ENCODE measurements at places on chromosomes 7 and 10.

DNA sequence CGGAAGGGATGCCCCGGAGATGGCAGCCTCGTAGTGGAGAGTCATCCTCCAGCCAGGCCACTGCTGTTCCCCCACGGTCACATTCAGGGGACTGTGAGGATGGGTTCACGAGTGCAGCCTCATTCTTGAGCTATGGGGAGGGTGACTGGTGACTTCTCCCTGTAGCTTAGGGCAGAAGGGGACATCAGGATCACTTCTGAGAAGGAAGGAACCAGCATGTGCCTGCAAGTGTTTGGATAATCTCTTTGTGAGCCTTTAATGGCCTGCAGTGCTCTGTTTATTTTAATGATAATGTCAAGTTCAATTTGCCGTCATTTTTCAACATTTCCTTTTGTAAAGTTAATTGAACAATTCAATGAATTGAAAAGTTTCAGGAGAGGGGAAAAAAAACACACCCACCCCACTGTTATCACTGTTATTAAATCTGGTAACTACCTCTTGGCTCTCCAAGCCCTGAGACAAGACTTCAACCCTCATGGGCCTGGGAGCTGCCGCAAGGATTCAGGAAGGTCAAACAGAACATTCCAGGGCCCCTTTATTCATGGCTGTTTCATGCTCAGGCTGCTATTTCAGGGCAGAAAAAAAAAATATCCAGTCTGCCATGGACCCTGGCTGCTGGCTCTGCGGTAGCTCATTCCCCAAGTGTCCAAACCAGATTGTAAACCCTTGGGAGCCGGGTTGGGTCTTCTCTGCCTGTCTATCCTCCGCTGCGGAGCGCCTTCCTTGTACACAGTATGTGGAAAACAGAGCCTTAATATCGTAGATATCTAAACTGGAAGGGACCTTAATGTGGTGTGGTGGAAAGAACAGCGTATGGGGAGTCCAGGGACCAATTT, 100.4 kb downstream of the CDH23 start:
- DNase-seq = no peak

- no peak for DNase-seq
These were observed 258.5 kb upstream of the AOAH start for GRCh38 chr7:36982766-36983165.

- no peak for DNase-seq
These were observed 508.7 kb upstream of the SEMA3D start for GRCh38 chr7:85695533-85695932.

DNA sequence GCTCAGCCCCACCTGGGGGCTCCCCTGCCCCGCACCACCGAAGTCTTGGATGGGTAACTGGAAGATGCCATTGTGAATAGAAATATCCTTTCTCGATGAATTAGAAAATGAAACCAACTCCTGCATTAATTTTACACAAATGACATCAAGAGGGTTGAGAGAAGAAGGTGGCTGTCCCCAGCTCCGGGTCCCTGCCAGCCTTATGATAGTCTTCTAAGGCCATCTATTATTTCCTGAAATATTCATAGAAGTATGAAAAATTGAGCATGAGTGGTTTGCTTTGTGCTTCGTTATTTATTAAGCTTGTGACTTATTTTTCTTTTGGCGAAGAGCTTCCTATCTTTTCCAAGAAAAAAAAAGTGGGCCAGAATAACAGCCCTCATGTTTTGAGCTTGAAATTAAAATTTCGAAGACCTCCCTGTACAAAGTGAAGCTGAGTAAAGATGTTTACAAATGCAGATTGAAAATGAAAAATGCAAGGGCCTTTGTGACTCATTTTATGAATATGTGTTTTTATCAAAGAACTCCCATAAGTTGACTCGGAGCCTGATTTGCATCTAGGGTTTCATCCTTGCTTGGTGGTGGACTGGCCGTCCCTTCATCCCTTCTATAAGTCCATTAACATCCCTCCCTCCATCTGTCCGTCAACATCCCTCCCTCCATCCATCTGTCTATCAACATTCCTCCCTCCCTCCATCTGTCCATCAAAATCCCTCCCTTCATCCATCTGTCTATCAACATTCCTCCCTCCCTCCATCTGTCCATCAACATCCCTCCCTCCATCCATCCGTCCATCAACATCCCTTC, 20.5 kb upstream of the CFAP46 start:
- no peak for DNase-seq

GRCh38 chr10:623477-624311, 65.8 kb downstream of the DIP2C start:
- DNase-seq = no peak

DNA sequence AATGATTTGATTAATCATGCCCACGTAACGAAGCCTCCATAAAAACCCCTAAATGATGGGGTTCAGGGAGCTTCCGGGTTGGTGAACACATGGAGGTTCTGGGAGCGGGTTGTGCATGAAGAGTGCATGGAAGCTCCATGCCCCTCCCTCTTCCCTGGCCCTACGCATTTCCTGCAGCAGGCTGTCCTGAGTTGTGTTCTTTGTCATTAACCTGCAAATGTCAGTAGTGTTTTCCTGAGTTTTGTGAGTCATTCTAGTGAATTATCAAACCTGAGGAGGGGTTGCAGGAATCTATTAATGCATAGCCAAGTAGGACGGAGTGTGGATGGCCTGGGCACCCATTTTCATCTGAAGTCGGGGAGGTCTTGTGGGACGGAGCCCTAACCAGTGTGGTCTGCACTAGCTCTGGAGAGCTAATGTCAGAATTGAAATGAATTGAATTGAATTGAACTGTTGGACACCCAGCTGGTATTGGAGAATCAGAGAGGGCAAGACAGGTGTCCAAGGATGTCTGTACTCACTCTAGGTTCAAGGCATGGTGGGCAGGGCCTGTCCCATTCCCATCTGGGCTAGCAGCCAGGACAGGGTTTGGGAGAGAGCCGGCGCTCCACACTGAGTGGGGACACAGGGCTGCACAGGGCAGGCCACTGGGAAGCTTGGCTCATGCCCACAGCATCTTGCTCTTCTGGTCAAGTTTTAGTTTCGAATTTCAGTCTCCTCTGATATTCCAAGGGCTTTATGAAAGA, 22.3 kb upstream of the ARHGAP22 start:
- DNase-seq = no peak

DNA sequence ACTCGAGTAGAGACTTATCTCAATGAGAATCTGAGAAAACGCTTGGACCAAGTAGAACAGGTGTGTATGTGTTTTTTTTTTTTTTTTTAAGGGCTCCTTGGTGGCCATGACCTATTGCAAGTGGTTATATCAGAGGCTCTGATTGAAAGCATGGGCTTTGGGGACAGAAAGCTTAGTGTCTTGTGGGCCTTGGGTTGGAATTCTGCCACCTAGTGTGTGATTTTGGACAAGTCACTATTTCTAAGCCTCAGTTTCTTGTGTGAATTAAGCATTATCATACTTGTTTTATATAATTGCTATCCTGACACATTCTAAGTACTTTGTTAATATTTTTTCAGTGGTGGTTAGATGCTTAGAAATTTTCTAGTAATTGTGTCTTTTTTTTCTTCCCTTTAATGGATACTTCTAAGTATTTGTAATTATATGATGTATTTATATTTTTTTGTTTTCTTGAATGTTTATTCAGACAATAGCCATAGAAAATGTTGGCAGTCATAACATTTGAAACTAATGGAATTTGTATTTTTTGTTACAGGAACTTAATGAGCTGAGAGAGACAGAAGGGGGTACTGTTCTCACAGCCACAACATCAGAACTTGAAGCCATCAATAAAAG, 33.1 kb downstream of the SMC3 start:
- no peak for DNase-seq

GRCh38 chr10:7092603-7093002, 318.2 kb downstream of the SFMBT2 start:
- DNase-seq = no peak

GRCh38 chr10:73959484-73960243, 38.3 kb upstream of the VCL start:
- no peak for DNase-seq

DNA sequence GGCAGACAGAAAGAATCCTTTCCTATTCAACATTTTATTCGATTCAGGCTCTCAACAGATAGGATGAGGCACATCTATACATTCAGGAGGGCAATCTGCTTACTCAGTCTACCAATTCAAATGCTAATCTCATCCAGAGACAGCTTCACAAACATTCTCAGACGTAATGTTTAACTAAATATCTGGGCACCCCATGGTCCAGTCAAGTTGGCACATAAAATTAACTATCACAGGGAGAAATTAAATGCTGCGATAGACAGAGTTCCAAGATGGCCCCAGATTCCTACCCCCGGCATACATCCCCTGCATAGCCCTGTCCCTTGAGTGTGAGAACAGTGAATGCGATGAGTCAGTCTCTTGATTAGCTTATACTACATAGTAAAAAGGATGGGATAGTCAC, 184.3 kb downstream of the FGFR2 start:
- DNase-seq = no peak

- no peak for DNase-seq
These were observed 106.4 kb downstream of the CH25H start for GRCh38 chr10:89100680-89101079.

DNA sequence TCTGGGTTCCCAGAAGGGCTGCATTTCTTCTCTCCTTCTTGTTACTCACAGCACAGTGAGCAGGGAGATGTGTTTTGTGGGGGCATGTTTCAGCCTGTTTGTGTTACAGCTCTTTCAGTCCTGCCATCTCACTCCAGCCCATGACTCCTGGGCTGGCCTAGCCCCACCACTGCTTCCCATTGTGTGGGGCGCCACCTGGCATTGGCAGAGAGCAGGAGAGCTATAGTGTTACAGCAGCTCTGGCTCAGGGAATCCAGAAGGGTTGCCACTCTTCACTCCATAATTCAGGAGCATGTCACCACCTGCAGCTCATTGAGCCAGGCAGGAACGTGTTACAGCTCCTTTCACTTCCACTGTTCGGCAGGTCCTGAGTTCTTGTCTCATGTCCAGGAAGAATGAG, 30.0 kb downstream of the CLDN12 start:
- DNase-seq = no peak

DNA sequence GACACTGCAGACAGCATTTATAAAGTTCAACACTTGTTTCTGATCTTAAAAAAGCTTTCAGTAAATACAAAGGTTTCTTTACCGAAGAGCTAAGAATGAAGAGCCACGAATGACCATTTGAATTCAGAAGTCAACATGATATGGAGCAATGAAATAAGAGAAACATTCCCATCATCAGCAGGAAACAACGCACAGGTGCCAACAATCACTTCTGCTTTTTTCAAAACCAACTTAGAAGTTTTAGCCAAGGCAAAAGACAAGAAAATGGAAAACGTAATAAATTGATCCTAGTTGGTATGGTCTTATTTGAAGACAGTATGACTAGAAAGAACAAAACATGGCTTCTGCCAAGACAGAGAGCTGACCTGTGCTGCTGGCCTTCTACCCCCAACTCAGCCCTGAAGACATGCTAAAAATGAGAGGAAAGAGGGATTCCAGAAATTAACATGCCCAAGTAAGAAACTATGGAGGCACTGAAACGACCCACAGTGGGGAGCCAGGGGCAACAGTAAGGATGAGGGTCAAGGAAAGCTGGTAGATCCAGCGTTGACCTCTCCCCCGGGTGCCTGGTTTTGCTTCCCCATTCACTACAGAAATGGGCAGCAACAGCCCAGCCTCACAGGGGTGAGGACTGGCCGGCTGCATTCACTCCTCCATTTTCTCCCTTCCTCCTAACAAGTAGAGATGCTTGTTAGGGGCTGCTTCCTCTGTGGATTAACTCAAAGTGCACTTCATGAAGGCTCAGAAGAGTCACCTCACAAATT, 30.1 kb downstream of the VPS41 start:
- DNase-seq = no peak

- DNase-seq = no peak
These were observed 49.2 kb upstream of the ANKRD1 start for GRCh38 chr10:90969947-90970673.

DNA sequence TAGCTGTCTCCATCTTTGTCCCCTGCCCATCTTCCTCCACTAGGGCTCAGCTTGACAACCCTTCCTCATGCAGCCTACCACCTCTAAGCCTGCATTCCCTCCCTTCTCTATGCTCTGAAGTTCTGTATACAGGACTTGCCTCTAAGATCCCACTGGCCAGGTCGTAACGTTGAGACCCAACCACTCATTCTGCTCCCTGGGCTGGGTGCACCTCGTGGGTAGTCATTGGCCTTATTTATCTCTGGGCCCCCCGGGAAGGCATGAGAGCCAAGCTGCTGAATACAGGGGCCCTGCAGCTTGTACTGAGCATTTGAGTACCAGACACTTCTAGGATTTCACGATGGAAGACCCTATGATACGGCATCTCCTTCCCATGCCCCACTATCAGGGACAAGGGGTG, 31.2 kb downstream of the MYL10 start:
- no peak for DNase-seq

GRCh38 chr7:8134089-8134733, 127.8 kb downstream of the ICA1 start:
- DNase-seq = no peak

- DNase-seq = no peak
These were observed 76.2 kb downstream of the GRB10 start for GRCh38 chr7:50706469-50706937.

DNA sequence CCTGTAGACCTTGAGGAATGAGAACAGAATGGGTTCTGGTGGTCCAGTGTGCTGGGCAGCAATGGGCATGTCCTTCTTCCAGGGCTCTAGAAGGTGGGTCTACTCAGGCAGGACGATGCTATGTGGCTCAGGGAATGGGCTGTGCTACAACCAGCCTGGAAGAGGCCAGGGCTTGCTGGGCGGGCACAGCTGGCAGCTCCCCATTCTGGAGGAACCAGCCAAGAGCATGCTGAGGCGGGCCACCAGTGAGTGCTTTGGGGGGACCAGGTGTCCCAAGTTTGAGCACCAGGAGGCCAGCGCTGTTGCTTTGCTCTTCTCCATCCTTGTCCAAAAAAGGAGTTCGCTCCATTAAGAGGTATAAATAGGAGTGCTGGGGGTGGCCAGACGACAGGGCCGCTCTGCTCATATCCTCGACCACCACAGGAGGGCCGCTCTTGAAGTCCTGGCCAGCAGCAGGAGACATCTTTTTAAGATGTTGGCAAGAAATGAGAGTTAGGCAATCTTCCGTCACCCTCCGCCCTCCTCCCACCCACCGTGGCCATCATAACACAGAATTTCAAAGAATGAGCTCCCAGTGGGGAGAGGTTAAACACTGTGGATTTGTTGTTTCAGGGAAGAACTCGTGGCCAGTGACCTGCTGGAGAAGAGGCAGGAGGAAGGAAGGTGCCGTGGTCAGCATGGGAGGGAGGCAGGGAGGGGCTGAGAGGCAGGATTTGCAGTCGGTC, 141.3 kb downstream of the GRK5 start:
- DNase-seq = no peak

- no peak for DNase-seq
These were observed 45.3 kb upstream of the ZMIZ1 start for GRCh38 chr10:79023240-79024162.

DNA sequence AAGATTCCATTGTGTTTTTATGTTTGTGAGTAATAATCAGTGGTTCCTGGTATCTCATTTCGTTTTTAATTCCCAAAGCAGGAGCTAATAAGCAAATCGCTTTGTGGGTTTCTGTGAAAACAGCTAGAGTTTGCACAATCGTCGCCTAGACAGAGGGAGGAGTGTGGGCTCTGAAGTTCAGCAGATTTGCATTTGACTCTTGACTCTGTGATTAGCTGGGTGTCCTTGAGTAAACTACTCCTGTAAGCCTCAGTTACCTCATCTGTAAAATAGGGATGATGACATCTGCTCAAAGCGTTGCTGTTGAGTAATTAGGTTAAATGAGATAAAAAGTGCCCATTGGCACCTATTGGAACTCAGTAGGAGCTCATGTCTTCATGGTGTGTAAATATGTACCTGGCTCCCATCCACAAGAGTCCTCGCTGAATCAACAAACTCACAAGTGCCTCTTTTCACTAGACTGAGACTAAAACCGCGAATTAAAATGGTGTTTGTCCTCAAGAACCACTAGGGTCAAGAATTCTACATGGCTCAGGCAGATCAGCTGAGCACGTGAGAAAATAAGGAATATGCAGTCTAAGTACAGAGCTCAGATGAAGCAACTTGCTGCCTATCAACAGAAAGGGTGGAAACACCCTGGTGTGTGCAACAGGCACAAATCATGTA, 385.8 kb upstream of the C7orf33 start:
- DNase-seq = no peak
